Stimulated activated CD8-positive, alpha-beta memory T cell treated with anti-CD3 and anti-CD28 coated beads, Interleukin-7, amount 100 ng/mL, for 1 hour (primary cell): ENCODE measurements at places on chromosomes 3 and 15.

- DNase-seq: no peak
Measured at GRCh38 chr15:74709011-74709410, 13.2 kb upstream of the EDC3 start.

DNA sequence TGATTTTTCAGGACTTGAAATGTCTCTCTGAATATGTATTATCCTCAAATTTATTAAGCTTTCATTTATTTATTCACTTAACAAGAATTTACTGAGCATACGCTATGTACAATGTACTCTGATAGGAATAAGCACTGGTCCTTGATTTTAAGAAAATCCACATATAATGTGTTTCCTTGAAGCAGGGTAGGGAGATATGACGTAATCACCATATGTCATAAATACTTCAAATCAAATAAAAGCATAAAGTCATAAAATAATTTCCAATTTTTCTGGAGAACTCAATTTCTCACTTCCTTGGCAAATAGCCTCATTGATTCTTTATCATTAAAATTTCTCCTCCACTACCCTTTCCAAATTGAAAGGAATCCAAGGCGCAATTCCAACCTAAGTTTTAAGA is 177.8 kb upstream of the GAP43 start:
- no peak for DNase-seq

- no peak for DNase-seq
Measured at GRCh38 chr3:50201573-50202315, 3.3 kb upstream of the SLC38A3 start.

DNA sequence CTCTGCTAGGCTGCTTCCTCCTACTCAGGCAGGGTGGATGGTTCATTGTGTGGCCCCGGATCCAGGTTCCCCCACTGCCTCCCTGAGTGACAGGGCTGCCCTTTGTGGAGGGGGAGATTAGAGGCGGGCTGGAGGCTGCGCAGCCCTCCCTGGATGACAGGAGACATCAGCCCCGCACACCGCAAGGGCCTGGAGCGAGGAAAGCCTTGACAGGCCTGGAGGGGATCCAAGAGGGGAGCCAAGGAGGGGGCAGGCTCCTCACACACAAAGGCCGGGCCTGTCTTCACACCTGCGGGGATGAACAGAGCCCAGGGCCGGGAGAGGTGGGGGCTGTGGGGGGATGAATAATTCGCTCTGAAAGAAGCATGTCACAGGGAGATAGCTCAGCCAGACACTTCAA is 72.9 kb downstream of the RPN1 start:
- DNase-seq: no peak

GRCh38 chr3:98812851-98813374 is 49.8 kb downstream of the ST3GAL6 start:
- no peak for DNase-seq

GRCh38 chr3:126827121-126827520 is 123.1 kb downstream of the CHCHD6 start:
- no peak for DNase-seq

DNA sequence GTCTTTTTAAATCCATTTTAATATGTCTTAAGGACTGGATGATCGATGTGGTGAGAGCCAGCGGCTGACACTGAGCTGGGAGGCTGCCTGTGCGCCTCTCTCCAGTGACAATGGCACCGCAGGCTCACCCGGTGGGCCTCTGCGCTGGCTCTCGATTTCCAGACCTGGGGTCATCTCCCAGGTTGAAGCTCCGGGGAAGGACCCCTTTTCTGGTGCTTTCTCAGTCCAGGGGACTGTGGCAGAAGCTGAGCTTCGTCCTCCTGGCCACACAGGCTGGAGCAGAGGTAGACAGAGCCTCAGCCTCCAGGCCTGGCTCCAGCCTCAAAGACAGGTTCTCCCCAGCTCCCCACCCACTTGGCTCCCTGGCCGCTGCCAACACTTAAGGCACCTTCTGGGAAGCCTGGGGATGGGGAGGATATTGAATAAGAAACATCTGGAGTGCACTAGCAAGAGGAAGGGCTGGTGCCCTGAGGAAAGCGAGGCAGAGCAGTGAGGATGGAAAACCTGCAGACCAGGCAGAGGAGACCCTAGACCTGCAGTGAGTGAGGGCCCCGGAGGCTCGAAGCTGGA is 154.2 kb upstream of the SMAD3 start:
- DNase-seq: no peak

GRCh38 chr15:69734699-69735098 is 282.1 kb downstream of the RPLP1 start:
- DNase-seq: no peak

DNA sequence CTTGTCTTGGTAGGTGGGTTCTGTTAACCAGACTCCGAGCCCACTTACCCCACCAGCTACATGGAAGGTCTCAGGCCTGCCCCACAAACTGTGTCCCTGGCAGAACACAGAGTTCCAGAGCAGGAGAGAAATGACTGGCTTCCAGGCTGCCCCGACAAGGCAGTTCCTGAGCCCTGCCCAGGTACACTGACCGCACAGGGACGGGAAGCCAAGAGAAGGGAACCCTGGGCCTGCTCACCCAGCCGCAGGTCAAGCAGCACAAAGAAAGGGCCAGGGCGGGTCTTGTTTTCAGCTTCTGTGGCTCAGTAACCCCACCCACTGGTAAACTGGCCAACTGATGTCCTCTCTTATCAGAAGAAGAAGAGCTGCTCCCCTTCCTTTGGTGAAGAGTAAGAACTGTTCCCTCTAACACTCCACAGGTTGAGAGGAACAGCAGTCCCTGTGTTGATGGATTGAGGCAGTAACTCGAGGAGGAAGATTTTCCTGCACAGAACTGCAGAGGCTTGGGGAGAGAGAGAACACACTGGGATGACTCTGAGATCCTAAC is 68.4 kb downstream of the CRTC3 start:
- no peak for DNase-seq

GRCh38 chr3:165855581-165855980 is 18.4 kb upstream of the BCHE start:
- no peak for DNase-seq

- DNase-seq: no peak
Measured at GRCh38 chr3:185721970-185722369, 102.9 kb downstream of the IGF2BP2 start.

DNA sequence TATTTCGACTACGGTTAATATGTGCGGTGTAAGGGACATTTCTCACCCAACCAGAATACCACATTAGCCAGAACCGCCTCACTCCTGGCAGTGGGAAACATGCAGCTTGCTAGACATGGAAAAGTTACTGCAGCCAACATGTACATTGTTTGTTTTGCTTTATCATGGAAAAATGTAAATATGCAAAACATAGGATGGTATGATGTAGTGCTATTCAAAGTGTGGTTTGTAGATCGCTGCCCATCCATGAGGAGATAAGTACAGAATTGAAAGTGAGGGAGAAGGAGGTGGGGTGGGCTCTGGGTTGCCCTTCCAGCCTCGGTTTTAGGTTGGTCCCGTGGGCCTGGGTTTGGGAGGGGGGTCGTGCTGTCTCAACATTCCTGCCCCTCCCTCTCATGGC is 42.5 kb upstream of the SPESP1 start:
- DNase-seq: no peak

GRCh38 chr15:88256279-88257230 is at the start of gene NTRK3:
TSS of gene NTRK3 (minus strand) at chr15:88256739. CDS start at chr15:88256153, 586 bp downstream.
- DNase-seq: no peak

DNA sequence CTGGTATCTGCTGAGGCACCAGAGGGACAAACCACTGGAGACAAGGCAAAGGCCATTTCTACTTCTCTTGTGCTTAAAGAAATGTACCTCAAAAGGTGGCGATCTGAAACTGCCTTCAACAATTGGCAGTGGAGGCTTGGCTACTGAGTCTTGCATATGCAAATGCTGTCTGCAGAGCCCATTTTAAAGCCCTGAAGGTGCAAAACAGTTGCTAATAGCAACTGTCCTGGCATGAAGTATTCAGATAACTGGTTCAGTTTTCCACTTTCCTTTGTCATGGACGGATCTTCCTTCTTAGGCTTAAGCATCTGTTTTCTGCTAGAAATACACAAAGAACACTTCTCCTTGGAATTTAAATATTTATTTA is 71.4 kb upstream of the PSMD6 start:
- no peak for DNase-seq

GRCh38 chr3:193899001-193899400 is 236.9 kb upstream of the HES1 start:
- DNase-seq: no peak

- DNase-seq: no peak
Measured at GRCh38 chr3:99948467-99949089, 130.9 kb downstream of the CMSS1 start.

DNA sequence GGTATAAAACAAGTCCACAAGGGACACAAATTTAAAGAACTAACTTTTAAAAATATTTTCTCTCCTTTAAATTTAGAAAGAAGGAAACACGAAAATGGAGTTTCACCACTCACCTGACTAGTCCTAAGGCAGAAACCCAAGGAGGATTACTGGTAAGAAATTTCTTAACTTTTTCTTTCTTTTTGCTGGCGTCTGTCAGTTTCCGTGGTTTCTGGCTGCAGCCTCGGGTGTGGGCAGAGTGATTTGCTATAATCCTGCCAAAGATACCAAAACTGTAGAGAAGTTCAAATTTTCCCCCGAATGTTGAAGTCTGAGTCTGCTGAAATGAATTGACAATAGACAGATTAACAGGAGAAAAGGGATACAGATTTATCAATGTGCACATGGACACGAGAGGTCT is 843.6 kb upstream of the ALCAM start:
- DNase-seq: no peak

DNA sequence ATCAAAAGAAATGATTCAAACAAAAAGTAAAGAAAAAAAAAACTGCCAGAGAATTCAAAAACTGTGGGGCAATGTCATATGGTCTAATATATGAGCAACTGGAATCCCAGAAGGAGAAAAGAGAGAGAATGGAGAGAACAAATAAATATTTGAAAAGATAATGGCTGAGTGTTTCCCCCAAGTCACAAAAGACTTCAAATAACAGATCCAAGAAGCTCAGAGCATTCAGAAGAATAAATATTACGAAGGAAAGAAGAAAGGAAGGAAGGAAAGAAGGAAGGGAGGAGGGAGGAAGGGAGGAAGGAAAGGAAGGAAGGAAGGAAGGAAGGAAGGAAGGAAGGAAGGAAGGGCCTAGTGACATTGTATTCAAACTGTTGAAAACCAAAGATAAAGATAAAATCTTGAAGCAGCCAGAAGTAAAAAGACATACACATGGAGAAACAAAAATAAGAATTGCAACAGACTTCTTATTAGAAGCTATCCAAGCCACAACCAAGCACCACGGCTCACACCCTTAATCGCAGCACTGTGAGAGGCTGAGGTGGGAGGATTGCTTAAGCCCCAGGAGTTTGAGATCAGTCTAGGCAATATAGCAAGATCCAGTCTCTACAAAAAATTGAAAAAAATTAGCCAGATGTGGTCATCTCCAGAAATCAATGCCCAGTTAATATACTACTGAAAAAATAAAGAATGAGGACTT is 118.9 kb upstream of the IGSF10 start:
- no peak for DNase-seq

DNA sequence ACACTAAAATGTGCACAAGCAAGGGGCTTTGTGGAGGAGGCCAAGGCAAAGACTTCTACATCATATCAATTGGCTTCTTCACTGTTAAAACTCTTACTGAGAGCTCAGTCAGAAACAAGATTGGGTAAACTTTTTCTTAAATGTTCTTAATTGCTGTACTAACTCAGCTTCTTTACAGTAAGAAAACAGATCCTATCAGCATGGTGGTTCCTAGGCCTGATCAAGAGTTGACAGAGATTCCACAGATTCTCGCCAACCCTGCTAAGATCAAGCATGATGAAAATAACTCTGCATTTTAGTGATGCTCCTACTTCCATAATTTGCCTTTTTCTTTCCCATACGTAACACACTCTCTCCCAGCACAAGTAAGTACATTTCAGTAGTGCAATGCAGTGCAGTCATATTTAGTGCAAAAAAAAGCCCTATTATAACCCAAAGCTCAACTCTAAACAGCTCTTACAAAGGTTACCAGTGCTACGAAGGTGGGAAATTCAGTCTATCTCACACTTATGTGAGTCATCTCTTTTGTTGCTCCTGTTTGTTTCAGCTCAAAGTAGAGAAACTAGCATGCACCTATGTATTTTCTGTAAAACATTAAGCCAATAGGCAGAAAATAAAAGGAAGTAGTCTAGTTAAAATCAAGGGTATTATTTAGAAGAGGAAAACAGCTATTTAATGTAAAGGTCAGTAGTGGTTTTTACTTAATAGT is 29.9 kb downstream of the TIGIT start:
- DNase-seq: no peak

DNA sequence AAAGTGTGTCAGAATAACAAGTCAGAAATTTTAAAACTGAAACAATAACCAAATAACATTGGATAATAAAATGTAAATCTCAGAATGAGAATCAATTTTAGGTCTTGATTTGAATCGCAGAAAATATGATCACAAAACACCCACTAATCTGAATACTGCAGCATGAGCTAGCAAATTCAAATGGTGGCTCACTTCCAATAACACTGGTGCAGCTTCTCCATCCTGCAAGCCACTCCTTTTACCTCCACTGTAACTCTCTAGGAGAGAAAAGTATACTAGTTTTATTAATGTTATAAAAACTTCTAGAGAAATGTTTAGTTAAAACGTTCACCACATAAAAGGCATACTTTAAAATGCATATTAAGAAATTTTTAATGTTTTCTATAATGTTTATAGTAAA is 30.4 kb downstream of the UBE3A start:
- no peak for DNase-seq

GRCh38 chr3:119746423-119746822 is 35.5 kb upstream of the NR1I2 start:
- DNase-seq: no peak

- DNase-seq: no peak
Measured at GRCh38 chr3:77459926-77460325, 420.0 kb downstream of the ROBO2 start.

DNA sequence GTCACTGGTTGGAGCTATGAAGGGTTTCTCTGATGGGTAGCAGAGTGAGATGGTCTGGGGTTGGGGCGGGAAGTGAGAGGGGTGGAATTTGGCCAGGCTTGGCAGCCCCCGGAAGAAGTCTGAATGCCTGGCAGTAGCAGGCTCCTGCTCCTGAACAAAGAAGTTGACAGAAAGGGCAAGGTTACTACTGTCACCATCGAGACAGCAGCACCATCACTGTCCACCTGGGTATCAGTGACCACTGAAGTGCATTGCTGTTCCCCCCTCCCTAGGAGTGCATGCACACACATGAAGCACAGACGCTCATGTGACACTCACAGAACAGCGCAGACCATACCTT is 42.9 kb downstream of the COLQ start:
- DNase-seq: no peak

DNA sequence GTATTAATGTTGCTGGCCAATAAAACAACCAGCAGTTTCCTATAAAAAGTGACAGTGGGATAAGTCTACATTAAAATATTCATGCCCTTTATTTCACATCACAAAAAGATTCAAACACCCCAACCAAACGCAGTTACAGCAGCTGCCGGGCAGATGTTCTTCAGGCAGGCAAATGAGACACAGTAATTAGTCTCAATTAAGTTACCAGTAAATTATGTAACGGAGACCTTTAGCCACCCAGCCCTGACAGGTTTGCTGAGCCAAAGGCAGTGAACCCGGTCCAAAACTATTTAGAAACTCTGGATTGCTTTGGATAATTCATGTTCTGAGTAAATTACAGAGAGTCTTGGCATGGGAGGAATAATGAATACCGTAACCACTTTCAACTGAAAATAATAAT is 289.2 kb upstream of the LYSMD4 start:
- no peak for DNase-seq

GRCh38 chr15:43412096-43412495 is 41.2 kb downstream of the TUBGCP4 start:
- no peak for DNase-seq
